HCT116 (cell line): ENCODE measurements at places on chromosomes 16 and 17. TPM values are rescaled to one million over a fixed set of nuclear protein-coding genes. Genes with fewer than 3 reads are reported as not detected.

DNA sequence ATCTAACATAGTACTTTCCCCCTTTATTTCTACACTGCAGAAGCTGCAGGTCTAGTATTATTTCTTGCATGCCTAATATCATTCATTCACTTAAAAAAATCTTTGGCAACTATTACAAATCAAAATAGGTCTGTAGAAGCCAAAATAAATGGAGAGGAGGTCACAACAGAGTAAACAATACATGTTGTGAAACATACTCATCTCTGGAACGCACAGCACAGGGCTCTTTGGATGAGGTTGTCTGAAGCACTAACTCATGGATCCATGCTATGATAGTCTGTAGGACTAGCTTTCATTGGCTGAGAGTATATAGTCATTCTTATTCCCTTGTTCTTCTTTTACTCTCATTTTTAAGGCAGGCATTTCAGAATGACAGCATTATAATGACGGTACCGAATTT is 21.3 kb downstream of the MYO1D start:
- DNase-seq: no peak

- no peak for DNase-seq
Observed at GRCh38 chr16:2366660-2367309, 26.3 kb upstream of the ABCA3 start.

GRCh38 chr17:80847496-80848230 is 144.0 kb upstream of the CHMP6 start:
- DNase-seq: no peak

DNA sequence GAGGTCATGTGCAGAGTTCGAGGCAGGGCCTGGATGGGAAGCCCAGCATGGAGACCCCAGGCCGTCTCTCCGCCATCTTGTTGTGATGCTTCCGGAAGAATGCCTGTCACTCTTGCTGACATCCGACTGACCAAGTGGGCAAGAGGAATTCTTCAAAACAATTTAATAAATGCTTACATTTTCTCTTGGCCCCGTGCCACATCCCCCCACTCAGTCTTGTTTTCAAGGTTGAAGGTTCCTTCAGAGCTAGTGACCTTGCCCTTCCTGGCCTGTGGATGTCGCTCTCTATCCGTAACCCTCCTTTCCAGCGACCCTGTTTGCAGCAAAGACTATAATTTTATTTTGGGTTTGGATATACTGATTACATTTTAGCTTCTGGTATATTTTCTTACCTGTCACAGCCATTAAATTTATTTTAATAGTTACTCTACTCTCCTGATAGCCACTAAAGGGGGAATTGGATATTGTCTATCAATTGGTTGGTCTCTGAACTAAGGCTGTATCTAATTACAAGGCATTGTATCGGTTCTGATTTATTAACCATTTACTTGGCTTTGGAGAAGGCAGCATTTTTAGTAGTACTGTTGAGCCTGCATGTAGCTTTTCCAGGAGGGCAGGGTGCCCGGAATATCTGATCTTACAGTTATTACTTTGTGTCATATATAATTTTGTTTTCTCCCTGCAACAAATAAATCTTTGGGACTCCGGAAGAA is 264.5 kb downstream of the WWOX start:
- DNase-seq: no peak

- DNase-seq: no peak
Observed at GRCh38 chr17:78581304-78581703, 4.1 kb upstream of the DNAH17 start.

DNA sequence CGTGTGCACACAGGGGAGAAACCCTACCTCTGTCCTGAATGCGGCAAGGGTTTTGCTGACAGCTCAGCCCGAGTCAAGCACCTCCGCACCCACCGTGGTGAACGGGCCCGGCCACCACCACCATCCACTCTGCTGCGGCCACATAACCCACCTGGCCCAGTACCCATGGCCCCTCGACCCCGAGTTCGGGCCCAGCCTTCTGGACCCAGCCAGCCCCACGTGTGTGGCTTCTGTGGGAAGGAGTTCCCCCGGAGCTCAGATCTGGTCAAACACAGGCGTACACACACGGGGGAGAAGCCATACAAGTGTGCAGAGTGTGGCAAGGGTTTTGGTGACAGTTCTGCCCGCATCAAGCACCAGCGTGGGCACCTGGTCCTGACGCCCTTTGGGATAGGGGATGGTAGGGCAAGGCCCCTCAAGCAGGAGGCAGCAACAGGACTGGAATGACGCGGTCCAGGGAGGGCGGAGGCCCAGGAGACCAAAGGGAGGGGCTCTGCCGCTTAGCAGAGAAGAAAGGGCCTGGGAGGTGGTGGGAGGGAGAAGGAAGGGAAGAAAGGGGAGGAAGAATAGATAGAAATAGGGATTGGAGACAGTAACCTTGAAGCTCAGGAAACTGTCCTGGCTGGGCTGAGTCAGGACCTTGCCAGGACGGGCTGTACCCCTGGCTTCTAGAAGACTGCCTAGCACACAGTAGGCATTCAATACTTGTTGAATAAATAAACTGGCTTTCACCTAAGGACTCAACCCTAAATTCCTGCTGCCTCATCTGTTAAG is 3.6 kb downstream of the ZNF48 start:
- DNase-seq: no peak

DNA sequence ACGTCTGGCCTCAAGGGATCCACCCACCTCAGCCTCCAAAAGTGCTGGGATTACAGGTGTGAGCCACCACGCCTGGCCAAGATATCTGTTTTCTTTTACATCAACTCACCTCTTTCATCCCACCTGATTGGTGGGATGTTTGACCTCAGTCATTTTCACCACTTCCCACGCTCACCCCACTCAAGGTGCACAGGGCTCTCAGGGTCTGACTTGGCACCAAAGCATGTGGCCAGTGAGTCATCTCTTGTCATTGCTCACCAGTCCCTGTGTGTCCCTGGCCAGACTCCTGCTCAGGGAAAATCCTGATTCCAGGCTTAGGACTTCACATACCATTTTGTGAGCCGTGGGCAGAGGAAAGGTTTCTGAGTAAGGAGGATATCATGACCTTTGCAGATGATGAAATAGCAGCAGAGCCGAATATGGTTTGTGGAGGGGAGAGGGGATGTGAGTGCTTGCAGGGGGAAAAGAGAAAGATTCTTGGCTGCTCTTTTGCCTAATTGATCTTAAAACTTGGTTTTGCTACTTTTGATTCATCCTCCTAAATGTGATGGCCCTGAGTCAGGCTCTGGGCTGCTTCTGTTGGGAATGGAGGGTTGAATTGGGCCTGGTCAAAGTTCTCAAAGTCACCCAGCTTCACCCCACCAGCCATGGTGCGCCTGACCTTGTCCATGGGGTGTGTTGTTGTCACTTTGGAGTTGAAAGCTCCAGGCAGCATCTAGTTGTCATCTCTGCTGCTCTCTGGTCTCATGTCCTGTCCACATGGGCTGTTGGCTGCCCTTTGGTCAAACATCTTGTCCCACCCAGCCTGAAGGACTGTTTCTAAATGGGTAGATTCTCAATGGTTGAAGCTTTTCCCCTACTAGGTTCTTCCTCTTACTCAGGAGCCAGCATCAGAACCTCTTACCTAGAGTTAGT is 6.0 kb upstream of the KCNH6 start:
- DNase-seq: peak; percentile 86

DNA sequence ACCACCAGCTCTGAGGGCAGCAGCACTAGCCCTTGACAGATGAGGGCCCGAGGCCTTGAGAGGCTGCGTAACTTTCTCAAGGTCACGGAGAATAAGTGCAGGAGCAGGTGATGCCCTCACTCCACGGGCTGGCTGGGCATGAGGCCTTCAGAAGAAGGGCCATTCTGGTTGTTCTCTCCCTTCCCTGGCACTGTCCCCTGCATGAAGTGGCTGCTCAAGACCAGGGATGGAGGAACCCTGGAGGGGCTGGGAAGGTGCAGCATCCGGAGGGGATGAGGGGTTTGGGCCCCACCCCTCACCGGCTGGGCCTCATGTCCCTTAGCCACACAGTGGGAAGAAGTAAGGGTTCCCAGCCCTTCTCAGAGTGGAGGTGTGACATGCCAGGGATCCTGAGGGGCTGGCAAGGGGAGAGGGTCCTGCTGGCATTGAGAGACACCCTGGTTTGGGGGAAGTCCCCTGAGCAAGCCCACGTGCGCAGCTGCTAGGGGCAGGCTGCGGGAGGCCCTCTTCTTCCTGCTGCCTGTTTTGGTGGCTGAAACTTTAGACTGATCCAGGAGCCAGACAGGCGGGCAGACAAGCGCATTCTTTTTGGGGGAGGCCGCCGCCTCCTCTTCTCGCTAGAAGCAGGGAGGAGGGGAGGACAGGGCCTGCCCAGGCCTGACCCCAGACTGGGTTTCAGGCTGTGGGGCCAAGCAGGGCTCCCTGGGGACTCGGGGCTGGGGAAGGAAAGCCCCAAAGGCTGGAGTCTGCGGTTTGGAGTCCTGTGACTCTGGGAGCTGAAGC is 74.0 kb downstream of the N4BP1 start:
- no peak for DNase-seq

DNA sequence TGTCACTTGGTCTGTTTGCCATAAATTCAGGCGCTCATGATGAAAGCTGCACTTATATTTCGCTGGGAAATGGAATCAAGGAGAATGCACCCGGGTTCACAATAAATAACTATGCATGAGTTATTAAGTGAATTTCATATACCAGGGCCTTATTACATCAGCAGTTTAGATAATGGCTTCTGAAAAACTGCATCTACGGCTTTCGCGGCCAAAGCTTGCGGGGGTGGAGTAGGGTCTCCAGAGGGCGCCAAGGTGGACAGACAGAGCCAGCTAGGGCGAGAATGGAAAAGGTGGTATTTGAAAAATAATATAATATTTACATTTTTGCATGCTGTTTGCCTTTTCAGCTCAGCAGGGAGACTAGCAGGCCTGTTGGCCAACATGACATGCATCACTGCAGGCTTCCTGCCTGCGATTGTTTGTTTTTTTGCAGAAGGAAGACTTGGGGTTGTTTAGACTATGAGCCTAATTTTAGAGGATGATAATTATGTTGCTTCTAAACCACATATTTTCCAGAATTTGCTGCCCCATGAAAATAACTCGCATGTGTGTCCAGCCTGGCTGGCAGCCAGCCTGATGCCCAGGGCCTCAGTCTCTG is 173.8 kb upstream of the IRX3 start:
- DNase-seq: no peak

GRCh38 chr17:82400830-82401229 is 17.3 kb upstream of the HEXD start:
- no peak for DNase-seq

DNA sequence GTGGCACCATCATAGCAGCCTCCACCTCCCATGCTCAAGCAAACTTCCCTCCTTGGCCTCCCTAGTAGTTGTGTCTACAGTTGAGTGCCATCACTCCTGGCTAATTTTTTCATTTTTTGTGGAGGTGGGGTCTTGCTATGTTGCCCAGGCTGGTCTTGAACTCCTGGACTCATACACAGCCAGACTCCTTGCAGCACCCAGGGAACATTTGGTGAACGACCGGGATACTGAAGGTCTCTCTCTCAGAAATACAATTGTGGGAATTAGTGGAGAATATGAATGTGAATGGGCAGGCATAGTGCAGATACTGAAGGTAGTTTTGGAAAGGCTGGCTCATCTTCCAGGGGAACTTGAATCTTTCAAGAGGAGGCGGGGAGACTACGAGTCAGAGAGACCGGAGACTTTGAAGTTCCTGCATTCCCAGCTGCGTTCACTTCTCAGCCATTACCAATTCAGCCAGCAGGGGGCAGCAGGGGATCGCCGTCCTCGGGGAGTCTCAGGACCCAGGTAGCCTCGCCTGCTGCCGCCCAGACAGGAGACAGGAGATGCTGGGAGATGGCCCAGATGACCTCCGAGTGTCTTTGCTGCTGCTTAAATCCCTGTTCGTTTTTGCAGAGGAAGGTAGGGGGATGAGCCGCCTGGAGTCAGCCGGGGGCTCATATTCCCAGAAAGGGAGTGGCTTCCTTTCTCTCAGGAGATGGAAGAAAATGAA is 68.6 kb downstream of the HAPSTR1 start:
- DNase-seq: peak; percentile 75

DNA sequence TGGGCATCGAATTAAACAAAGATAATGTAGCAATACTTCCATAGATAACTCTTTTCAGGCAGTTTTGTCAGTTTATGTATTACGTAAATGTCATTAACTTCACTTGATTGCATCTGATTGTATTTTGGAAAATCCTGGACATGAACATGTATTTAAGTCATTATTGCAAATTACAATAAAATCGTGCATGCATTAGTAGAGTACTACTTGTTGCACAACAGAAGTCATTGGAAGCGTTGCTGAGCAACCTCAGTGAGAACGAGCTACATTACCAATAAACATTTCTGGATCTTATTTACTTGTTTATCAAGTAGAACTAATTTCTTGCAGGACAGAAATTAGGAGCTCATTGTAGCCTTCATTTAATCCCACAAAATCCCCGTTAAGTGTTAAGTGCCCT is 6.6 kb downstream of the UNK start:
- DNase-seq: no peak

DNA sequence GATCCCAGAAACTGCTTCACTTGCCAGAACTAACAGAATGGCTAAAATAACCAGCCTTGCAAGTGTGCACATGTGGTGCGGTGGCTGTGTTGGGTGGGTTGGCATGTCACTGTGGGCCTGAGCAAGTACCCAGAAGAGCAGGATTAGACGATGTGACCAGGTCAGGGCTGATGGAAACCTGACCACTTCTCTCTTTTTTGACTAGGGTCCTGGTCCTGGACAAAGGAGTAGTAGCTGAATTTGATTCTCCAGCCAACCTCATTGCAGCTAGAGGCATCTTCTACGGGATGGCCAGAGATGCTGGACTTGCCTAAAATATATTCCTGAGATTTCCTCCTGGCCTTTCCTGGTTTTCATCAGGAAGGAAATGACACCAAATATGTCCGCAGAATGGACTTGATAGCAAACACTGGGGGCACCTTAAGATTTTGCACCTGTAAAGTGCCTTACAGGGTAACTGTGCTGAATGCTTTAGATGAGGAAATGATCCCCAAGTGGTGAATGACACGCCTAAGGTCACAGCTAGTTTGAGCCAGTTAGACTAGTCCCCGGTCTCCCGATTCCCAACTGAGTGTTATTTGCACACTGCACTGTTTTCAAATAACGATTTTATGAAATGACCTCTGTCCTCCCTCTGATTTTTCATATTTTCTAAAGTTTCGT is 16.7 kb downstream of the ANKRD40 start:
- DNase-seq: no peak

DNA sequence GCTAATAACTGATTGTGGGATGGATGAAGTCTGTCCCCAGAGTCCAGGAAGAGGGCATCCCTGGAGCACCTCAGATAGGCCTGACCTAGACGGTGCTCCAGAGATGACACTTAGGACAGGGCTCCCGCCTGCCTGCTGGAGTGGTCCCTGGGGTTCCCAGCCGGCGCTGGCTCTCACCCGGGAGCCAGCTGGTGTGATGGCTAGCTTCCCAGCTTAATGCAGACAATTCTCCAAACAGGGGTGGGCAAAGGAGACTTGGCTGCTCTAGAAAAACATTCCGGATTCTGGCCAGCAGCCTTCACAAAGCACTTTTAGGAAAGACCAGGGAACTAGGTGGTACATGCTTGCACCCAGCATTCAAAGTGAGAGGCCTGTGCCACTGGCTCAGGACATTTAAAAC is 18.6 kb downstream of the ACE start:
- DNase-seq: no peak

TBC1D3E gene
- total RNA-seq: not detected

PRR35 gene
- not detected for total RNA-seq

CES4A gene
- not detected for total RNA-seq

OMG gene
- not detected for total RNA-seq

PLD6 gene
- total RNA-seq: 15.6 TPM
